ENCODE measurements at places on chromosomes 5 and 9. TPM values are rescaled to one million over a fixed set of nuclear protein-coding genes. Genes with fewer than 3 reads are reported as not detected.

ACSL6 gene
- 0.82 TPM for total RNA-seq

SPINK4 gene
- not detected for total RNA-seq

ENDOG gene
- 29.8 TPM for total RNA-seq

TSSK1B gene
- total RNA-seq = not detected

HAPLN1 gene
- not detected for total RNA-seq

DYNC2I2 gene
- total RNA-seq = 19.5 TPM

TMC1 gene
- total RNA-seq = not detected

NEUROG1 gene
- not detected for total RNA-seq

CXCL14 gene
- 76.2 TPM for total RNA-seq

NPR3 gene
- 5.6 TPM for total RNA-seq

PDCD1LG2 gene
- total RNA-seq = 7.3 TPM

SLC6A18 gene
- not detected for total RNA-seq

ORM2 gene
- total RNA-seq = not detected

PDGFRB gene
- total RNA-seq = 196 TPM

ADGRD2 gene
- not detected for total RNA-seq

MARVELD2 gene
- 0.34 TPM for total RNA-seq

TMEM171 gene
- total RNA-seq = not detected

SHOC1 gene
- total RNA-seq = not detected

SPOUT1 gene
- total RNA-seq = 38.1 TPM

C5orf52 gene
- total RNA-seq = not detected

HSDL2 gene
- 94.4 TPM for total RNA-seq

DAB2 gene
- total RNA-seq = 258 TPM

MAPKAP1 gene
- 146 TPM for total RNA-seq

PCDHA12 gene
- total RNA-seq = 0.22 TPM

ADAMTS2 gene
- 40.1 TPM for total RNA-seq

PCDHAC1 gene
- 0.98 TPM for total RNA-seq

SLC36A3 gene
- total RNA-seq = not detected

SPINK6 gene
- total RNA-seq = not detected

HAVCR1 gene
- total RNA-seq = 1.1 TPM

ECPAS gene
- 150 TPM for total RNA-seq

IL5 gene
- total RNA-seq = not detected

BASP1 gene
- 20.5 TPM for total RNA-seq

CMBL gene
- total RNA-seq = 8.5 TPM

BARHL1 gene
- not detected for total RNA-seq

SNCB gene
- not detected for total RNA-seq

MYO10 gene
- 7.0 TPM for total RNA-seq

AK8 gene
- 1.3 TPM for total RNA-seq

MYMK gene
- not detected for total RNA-seq

CCDC69 gene
- total RNA-seq = 204 TPM

DCTN4 gene
- 70.7 TPM for total RNA-seq

C9orf152 gene
- not detected for total RNA-seq

MRPS27 gene
- total RNA-seq = 47.9 TPM

CTXN3 gene
- not detected for total RNA-seq

TGFBI gene
- total RNA-seq = 240 TPM

CCNG1 gene
- 178 TPM for total RNA-seq

All from subcutaneous adipose tissue (tissue), 4 donors.